ENCODE measurements at places on chromosomes 5 and 9. TPM values are rescaled to one million over a fixed set of nuclear protein-coding genes. Genes with fewer than 3 reads are reported as not detected.

The TGFBI gene
- not detected for total RNA-seq

The TBCA gene
- 196 TPM for total RNA-seq

The CTXN3 gene
- total RNA-seq: not detected

The ELOVL7 gene
- 0.18 TPM for total RNA-seq

The NDFIP1 gene
- 93.8 TPM for total RNA-seq

DNA sequence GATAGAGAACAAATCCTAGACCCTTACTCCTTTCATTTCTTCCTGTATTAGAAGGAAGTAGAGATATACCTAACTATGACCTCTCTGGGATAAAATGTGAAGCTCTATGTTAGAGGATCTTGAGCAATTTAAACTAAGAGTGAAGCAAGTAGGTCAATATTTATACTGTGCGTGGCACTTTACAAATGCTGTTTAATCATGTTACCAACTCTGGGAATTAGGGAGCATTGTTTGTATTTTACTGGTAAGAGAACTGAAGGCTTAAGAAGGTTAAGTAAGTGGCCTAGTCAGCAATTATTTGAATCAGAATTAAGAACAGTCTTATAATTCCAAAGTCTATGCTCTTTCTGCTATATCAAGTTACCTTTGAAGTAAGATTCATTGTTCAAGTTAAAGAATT lies 12.0 kb downstream of the TNC start:
- no peak for DNase-seq
- no peaks in the 10 kb centered on the region for H3K36me3 ChIP-seq
- H3K4me3 ChIP-seq: no peak overlapping the region
- H3K27ac ChIP-seq: no peak overlapping the region
- peaks cover 8% of the 10 kb centered on the region for H3K4me1 ChIP-seq

- H3K4me3 ChIP-seq: no peak overlapping the region
- H3K27ac ChIP-seq: no peak overlapping the region
- no peaks in the 10 kb centered on the region for H3K4me1 ChIP-seq
These were observed 54.6 kb upstream of the MAP3K1 start for GRCh38 chr5:56760723-56761122.

GRCh38 chr5:81181576-81182316 lies 51.4 kb upstream of the CKMT2 start:
- peaks cover 1% of the 10 kb centered on the region for H3K36me3 ChIP-seq
- no peak overlapping the region for H3K4me3 ChIP-seq
- H3K27ac ChIP-seq: no peak overlapping the region
- peaks cover 15% of the 10 kb centered on the region for H3K4me1 ChIP-seq
- no peaks in the 10 kb centered on the region for H3K27me3 ChIP-seq
- DNase-seq: no peak

GRCh38 chr5:149667829-149668330 lies 62.2 kb upstream of the PPARGC1B start:
- H3K27me3 ChIP-seq: peaks cover 3% of the 10 kb centered on the region
- H3K4me1 ChIP-seq: no peaks in the 10 kb centered on the region
- H3K4me3 ChIP-seq: no peak overlapping the region
- no peak for DNase-seq

DNA sequence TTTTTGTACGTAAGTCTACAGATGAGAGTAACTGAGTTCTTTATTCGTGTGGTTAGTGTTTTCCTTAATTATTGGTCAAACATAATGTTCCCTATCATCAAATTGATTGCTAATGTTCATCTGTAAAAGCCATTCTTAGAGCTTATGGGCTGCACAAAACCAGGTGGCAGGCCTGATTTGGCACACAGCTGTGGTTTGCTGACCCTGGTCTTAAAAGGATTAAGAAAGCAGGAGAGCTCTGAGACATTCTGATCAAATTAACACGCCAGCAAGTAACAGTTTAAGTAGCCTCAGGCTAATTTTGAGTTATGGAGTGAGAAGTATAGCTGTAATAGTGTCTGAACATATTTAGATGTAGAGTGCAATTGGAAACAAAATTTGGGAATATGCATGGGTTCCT lies 63.2 kb downstream of the PRR16 start:
- no peaks in the 10 kb centered on the region for H3K36me3 ChIP-seq
- H3K27ac ChIP-seq: no peak overlapping the region
- no peaks in the 10 kb centered on the region for H3K27me3 ChIP-seq
- no peak for DNase-seq
- H3K4me1 ChIP-seq: no peaks in the 10 kb centered on the region
- no peak overlapping the region for H3K4me3 ChIP-seq

- DNase-seq: no peak
- H3K27me3 ChIP-seq: no peaks in the 10 kb centered on the region
- H3K36me3 ChIP-seq: peaks cover 26% of the 10 kb centered on the region
These were observed 7.9 kb downstream of the TRMT10B start for GRCh38 chr9:37761511-37761910.

GRCh38 chr5:4366628-4367027 lies 771.0 kb downstream of the IRX1 start:
- no peaks in the 10 kb centered on the region for H3K27me3 ChIP-seq
- no peak overlapping the region for H3K4me3 ChIP-seq

- DNase-seq: no peak
- no peaks in the 10 kb centered on the region for H3K4me1 ChIP-seq
- H3K27ac ChIP-seq: no peak overlapping the region
- H3K27me3 ChIP-seq: peaks cover 26% of the 10 kb centered on the region
- no peak overlapping the region for H3K4me3 ChIP-seq
These were observed 43.0 kb downstream of the FSTL4 start for GRCh38 chr5:133569347-133569746.

DNA sequence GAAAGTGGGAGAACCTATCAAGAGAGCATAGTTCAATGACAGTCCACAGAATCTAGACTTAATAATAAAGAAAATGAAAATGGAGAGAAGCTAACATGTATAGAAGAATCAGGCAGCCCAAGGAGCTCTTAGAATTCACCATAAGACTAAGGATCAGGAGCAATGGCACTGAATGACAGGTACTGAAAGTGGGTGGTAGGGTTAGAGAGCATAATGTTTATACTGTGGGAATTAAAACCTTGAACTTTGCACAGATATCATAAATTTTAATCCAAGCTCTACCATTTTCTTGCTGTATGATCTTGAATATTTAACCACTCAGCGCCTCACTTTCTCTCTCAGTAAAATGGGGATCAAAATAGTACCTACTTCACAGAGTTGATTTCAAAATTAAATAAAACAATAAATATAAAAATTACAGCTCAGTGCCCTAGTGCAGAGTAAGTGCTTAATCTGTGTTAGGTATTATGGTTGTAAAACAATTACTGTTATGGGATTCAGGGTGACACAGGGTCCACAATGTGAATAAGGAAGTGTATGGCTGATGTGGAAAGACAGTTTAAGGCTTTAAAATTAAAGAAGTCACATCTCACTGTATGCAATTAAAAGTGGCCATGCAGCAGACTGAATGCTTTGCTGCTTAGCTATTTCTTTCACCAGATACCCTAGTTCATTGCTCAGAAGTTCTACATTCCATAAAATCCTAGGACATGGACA lies 319.8 kb downstream of the HINT1 start:
- H3K36me3 ChIP-seq: peaks cover 3% of the 10 kb centered on the region
- H3K27me3 ChIP-seq: peaks cover 22% of the 10 kb centered on the region
- H3K27ac ChIP-seq: no peak overlapping the region
- H3K4me1 ChIP-seq: no peaks in the 10 kb centered on the region
- H3K4me3 ChIP-seq: no peak overlapping the region
- DNase-seq: no peak

GRCh38 chr5:6185574-6185973 lies 192.8 kb downstream of the MED10 start:
- no peak for DNase-seq
- no peaks in the 10 kb centered on the region for H3K36me3 ChIP-seq
- no peaks in the 10 kb centered on the region for H3K4me1 ChIP-seq
- H3K4me3 ChIP-seq: no peak overlapping the region

GRCh38 chr5:73268826-73269225 lies 95.8 kb downstream of the TMEM174 start:
- H3K4me1 ChIP-seq: no peaks in the 10 kb centered on the region
- H3K27me3 ChIP-seq: peaks cover 28% of the 10 kb centered on the region
- DNase-seq: no peak
- no peak overlapping the region for H3K27ac ChIP-seq
- H3K4me3 ChIP-seq: no peak overlapping the region

GRCh38 chr5:173699966-173700365 lies 83.5 kb upstream of the BOD1 start:
- no peaks in the 10 kb centered on the region for H3K27me3 ChIP-seq
- no peaks in the 10 kb centered on the region for H3K36me3 ChIP-seq
- no peak for DNase-seq
- peaks cover 8% of the 10 kb centered on the region for H3K4me1 ChIP-seq
- no peak overlapping the region for H3K27ac ChIP-seq

GRCh38 chr5:153352685-153353219 lies 137.7 kb upstream of the GRIA1 start:
- peak; percentile 49 for DNase-seq
- peaks cover 8% of the 10 kb centered on the region for H3K27me3 ChIP-seq
- peaks cover 6% of the 10 kb centered on the region for H3K4me1 ChIP-seq
- no peaks in the 10 kb centered on the region for H3K36me3 ChIP-seq
- peak overlapping the region; percentile 2 for H3K4me3 ChIP-seq

- no peak for DNase-seq
- no peaks in the 10 kb centered on the region for H3K27me3 ChIP-seq
- no peaks in the 10 kb centered on the region for H3K4me1 ChIP-seq
These were observed 200.7 kb downstream of the FANCC start for GRCh38 chr9:95116808-95117204.

DNA sequence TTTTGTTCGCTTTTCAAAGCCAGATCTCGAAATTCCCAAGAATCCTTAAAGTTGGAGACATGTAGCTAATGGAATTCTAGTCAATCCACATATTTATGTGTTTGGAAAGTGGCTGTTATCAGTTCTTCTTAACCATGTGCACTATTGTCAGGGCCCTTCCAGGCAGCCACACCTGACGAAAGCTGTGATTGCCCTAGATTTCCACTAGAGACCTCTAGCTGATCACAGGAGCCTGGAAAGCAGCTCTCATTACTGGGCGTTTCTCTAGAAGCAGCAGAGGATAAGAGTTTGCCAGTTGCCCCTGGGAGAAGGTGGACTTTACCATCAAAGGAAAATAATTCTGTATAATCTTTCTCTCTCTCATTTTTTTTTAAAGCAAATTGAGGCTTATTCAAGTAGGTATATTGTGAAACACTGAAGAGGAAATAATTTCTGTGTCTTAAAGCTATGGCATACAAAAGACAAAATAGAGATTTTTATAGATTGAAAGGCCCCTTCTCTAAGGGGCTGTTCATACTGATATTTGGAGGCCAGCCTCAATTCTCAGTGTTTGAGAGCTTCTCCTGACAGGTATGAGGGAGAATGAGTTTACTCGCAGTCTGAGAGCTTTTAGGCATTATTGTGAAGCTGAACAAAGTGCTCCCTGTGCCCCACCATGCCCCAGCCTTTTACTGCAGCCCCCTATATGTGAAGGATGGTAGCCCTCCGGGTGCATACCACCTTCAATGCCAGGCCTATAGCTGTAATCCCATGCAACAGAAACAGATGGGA lies 405.4 kb upstream of the ACTBL2 start:
- H3K4me1 ChIP-seq: no peaks in the 10 kb centered on the region
- no peak overlapping the region for H3K4me3 ChIP-seq
- no peak for DNase-seq
- no peaks in the 10 kb centered on the region for H3K27me3 ChIP-seq
- no peak overlapping the region for H3K27ac ChIP-seq
- H3K36me3 ChIP-seq: no peaks in the 10 kb centered on the region

GRCh38 chr5:177124486-177124991 lies 9.0 kb upstream of the NSD1 start:
- H3K36me3 ChIP-seq: no peaks in the 10 kb centered on the region
- no peak overlapping the region for H3K27ac ChIP-seq
- peaks cover 15% of the 10 kb centered on the region for H3K4me1 ChIP-seq
- no peak overlapping the region for H3K4me3 ChIP-seq
- H3K27me3 ChIP-seq: no peaks in the 10 kb centered on the region

DNA sequence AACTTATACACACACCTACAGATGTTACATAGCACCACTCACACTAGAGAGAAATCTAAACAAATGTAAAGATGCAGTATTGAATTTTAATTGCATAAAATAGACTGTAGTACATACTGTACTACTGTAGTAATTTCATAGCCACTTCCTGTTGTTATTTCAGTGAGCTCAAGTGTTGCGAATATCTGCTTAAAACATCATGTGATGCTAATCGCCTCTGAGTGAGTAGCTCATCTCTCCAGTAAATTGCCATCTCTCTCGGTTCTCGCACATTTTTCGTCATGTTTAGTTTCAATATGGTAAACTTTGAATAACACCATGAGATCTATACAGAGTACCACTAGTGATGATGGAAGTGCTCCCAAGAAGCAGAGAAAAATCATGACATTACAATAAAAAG lies 22.0 kb upstream of the ARHGEF28 start:
- no peaks in the 10 kb centered on the region for H3K36me3 ChIP-seq
- H3K27me3 ChIP-seq: no peaks in the 10 kb centered on the region
- H3K4me1 ChIP-seq: no peaks in the 10 kb centered on the region
- DNase-seq: no peak
- H3K27ac ChIP-seq: no peak overlapping the region

DNA sequence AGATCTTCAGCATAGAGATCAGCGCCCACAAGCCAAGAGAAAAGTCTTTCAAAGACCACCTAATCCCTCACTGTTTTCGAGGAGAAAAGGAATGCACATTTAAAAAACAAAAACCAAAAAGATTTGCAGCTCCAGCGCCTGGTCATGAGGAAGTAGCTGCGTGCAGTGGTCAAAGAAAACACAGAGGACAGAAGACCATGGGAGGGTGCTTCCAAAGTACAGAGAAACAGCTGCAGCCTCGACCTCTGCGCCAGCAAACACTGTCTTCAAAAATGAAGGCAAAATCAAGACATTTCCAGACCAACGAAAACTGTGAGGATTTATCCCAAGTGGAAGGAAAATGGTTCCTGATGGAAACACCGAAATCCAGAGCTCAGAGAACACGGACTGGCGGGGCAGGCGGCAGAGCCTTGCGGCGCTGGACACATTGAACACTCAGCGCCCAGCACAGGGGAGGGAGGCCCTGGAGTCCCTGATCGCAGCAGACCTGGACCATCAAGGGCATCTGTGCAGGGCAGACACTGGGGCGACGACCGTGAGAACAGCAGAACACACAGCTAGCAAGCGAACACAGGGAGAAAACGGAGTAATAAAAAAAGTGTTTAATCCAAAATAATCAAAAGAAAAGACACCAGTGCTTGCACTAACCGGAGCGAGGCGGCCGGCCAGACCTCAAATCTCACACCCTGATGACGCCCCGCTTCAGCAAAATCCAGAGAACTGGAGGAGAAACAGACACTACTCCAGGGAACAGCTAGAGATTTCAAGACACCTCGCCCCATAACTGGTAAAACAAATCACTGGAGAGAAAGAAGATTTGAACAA lies 12.6 kb upstream of the SLC12A7 start:
- H3K27me3 ChIP-seq: no peaks in the 10 kb centered on the region
- H3K4me1 ChIP-seq: no peaks in the 10 kb centered on the region
- no peaks in the 10 kb centered on the region for H3K36me3 ChIP-seq
- no peak overlapping the region for H3K4me3 ChIP-seq

DNA sequence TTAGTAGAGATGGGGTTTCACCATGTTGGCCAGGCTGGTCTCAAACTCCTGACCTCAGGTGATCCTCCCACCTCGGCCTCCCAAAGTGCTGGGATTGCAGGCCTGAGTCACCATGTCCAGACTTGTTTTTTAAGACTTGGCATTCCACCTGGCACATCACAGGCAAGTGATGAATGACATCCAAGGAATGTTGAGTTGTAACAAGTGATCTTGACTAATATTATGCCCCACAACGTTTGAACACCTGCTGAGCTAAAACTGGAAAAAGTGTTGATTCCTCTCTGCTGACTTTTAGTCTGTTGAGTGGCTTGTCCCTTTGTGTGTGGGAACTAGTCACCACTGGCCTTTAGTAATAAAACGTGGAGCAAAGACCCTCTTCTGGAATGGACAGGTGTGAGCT lies 54.6 kb downstream of the SUB1 start:
- DNase-seq: no peak
- no peak overlapping the region for H3K27ac ChIP-seq
- no peaks in the 10 kb centered on the region for H3K4me1 ChIP-seq
- no peaks in the 10 kb centered on the region for H3K27me3 ChIP-seq

All from activated CD8-positive, alpha-beta T cell treated with anti-CD3 and anti-CD28 coated beads for 36 hours (primary cell).